ENCODE measurements at places on chromosomes 1 and 21.

DNA sequence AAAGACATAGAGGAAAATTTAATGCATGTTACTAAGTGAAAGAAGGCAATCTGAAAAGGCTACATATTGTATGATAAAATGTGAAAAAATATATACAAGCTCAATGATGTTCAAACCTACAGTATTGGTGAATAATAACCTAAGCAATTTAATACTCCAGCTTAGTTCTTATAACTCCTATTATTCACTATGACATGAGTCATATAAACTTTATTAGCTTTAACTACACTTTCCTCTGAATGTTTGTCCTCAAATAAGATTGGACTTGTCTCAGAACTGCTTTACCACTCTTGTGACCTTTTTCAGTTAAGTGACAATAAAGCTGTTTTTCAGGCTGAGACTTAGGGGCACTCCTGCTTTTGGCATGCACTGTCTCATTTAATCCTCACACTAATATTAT, 50.9 kb downstream of the CNST start:
- DNase-seq: no peak

DNA sequence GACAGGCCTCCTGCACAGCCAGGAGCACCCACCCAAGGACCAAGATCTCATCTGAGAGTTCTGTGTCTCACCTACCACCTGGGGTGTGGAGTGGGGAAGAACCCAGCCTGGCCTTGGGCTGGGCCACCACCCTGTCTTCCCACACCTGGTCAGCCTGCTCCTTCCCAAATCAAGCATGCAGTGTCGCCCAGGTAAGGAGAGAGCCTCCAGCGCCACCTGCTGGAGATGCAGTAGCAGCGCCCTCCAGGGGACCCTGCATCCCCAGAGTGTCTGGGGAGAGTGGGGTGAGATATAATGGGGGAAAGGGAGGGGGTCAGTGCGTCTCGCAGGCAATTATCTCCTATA, 32.3 kb downstream of the KIAA2013 start:
- DNase-seq: peak; percentile 68

GRCh38 chr1:64042331-64043100, 160.9 kb upstream of the UBE2U start:
- DNase-seq: no peak

DNA sequence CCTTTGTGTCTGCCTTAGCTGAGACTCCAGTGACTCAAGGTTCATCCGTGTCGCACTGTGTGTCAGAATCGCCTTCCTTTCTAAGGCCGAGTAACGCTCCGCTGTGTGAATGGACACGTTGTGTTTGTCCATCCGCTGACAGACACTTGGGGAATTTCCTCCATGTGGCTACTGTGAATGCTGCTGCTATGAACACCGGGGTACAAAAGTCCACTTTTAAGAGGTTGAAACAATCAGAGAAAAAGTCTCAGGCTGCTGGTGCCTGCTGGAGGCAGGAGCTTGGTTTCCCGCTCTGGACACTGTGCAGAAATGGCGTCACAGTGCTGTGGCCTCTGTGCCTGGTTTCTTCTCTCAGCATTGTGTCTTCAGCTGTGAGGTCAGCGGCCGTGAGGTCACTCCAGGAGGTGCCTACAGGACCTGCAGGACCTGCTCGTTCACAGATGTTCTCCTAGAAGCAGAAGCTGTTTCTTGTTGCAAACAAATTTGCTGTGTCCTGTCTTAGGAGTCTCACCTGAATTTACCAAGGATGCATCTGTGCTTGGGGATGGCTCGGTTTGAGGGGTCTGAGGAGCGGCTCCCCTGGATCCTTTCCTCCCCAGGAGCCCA, 34.2 kb downstream of the KRTAP10-1 start:
- DNase-seq: no peak

DNA sequence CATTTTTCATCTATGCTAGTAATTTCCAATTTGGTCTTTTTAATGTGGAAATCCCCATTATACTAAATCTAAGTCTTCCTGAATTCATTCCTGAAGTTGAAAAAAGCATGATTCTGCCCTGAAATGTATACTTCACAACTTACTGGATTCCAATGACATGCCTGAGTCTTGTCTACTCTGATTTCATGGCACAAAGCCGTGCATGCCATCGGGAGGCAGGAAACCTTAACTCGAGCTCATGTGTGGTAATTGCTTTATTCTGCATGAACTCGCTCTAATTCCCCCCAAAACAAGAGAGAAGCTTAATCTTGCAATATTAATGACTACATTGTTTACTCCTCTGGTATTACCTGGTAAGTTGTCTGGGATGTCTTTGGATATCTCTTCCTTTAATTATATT, 39.6 kb upstream of the PBX1 start:
- no peak for DNase-seq

- no peak for DNase-seq
Measured at GRCh38 chr1:163202833-163203451, at the start of gene RGS5. RGS5 (minus strand) TSS chr1:163202916; CDS start chr1:163202835, 81 bp downstream.

GRCh38 chr1:115958866-115959265, 17.4 kb upstream of the SLC22A15 start:
- no peak for DNase-seq

DNA sequence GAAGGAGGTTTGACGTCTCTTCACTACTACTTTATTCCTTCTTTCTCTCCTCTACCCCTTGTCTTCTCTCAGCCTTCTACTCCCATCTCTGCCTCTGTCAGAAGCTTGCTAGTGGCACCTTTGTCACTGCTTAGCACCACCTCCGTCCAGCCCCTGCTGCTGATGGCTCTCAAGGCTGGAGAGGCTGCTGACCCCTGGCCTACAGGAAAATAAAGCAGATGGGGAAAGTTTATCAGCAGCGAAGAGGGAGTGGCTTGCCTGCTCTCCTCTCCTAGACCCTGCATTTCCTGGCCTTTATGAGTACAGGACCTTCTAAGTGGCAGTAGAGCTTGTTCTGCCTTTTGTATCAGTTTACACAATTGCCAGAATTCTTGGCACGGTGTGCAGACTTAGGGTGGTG, 27.0 kb downstream of the PROX1 start:
- no peak for DNase-seq

GRCh38 chr1:39149509-39149908, 55.0 kb upstream of the MACF1 start:
- DNase-seq: no peak

GRCh38 chr1:1671365-1672119, 12.7 kb upstream of the CDK11B start:
- DNase-seq: no peak

DNA sequence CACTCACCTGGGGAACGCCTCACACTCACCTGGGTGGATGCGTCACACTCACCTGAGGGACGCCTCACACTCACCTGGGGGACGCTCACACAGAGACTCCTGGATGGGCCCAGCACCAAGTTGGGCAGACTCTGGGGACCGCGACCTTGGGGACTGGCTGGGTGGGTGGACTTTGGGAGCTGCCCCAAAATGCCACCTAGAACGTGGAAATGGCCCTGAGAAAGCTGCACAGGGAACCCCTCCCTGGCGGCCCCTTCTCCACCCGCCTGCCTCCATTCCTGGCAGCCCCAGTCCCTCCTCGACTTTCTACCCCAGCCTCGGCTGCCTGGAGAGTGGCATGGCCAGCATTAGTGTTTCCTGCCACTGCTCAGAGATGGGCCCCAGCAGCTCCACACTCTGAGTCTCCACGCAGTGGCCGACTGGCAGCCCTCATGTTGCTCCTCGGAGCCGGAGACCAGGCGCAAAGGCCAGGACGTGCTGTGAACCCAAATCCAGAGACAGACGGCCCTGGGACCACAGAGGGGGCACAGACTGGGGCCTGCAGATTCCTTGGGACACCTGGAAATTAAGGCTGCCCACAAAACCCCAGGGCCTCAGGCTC, 46.5 kb upstream of the ACTRT2 start:
- no peak for DNase-seq

GRCh38 chr1:53535846-53536245, 76.6 kb downstream of the DMRTB1 start:
- no peak for DNase-seq

- DNase-seq: no peak
Measured at GRCh38 chr1:18828224-18828623, 31.2 kb downstream of the TAS1R2 start.

DNA sequence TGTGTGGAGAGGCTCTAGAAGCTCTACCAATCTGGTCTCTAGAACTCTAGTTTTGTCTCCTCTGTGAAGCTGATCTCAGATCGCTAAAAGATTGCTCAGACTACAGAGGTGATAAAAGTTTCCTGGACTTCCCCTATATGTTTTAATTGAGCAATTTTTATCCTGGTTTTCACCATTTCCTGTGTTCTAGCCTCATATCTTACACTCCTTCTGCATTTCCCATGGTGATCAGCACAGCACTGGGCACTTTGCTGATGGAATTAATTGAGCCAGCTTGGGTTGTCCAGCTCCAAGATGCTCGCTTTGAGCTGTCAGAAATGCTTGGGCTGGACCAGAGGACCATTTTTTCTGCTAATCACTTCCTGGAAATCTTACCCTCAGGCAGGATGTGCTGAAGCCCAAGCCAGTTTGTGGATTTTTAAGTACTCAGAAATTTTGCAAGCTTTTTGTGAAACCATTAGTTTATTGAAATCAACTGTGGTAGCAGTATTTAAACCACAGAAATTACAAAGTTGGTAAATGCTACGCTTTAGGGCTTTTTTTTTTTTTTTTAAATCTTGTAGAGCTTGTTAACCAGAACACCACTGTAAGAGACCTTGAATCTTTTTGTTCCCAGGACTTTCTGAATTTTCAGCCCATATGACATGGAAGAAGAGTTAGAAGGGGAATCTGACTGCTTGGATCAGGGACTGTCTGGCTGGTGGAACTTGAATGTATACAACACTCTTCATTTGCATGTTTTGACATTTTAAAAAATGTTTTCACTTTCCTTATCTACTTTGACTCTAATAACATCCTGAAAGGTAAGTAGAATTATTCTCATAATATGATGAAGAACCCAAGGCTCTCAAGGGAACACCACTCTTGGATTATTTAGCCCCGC, 28.4 kb downstream of the CD48 start:
- DNase-seq: peak; percentile 90

All from suppressor macrophage treated with lipopolysaccharide for 4 hours (primary cell).